ENCODE measurements at places on chromosomes 7 and 10.

DNA sequence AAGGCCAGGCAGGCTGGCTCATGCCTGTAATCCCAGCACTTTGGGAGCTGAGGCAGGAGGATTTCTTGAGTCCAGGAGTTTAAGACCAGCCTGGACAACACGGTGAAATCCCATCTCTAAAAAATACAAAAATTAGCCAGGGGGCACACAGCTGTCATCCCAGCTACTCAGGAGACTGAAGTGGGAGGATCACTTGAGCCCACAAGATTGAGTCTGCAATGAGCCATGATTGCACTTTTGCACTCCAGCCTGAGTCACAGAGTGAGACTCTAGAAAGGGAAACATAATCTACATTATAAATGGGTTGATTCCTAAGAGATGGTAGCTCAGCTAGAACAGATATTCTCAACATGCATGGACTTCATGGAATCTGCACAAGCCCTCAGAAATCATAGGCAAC, 6.3 kb upstream of the LIPF start:
- no peak for DNase-seq

- no peak for DNase-seq
These were observed at the start of gene PRSS1 for GRCh38 chr7:142749218-142749993. Gene PRSS1 (plus strand): TSS chr7:142749472. CDS start chr7:142749485, 13 bp downstream.

DNA sequence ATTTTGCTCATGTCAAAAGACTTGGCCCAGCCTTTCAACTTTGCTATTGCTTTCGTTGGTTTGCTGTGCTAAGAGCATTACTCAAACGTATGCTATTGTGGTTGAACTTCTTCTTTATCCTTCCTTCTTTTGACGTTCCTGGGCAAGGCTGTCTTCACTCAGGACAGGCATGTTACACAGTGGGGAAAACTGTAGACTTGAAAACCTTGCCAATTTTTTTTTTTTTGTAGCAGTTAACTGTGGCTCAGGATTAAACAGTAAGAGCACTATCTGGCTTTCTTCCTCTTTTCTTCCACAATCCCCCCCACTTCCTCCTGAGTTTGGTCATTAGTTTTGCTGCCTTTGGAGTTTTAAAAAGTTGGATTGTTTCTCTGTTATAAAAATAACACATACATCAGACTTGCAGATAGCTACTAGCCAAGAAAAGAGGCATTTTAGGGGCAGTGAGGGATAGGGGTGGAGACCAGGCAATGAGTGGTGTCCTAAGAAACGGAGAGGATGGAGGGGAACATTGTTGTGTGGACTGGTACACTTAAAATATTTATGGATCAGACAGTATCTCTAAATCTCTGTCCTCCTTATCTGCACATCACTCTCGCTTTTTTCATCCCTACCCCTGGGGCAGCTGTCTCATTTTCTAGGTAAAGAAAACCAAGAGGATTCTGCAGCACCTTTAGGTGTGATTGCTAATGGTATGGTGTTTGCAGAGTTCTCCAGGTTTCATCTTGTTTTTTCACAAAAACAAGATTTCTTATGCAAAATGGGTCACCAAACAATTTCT, 181.7 kb downstream of the LRMDA start:
- DNase-seq = no peak

DNA sequence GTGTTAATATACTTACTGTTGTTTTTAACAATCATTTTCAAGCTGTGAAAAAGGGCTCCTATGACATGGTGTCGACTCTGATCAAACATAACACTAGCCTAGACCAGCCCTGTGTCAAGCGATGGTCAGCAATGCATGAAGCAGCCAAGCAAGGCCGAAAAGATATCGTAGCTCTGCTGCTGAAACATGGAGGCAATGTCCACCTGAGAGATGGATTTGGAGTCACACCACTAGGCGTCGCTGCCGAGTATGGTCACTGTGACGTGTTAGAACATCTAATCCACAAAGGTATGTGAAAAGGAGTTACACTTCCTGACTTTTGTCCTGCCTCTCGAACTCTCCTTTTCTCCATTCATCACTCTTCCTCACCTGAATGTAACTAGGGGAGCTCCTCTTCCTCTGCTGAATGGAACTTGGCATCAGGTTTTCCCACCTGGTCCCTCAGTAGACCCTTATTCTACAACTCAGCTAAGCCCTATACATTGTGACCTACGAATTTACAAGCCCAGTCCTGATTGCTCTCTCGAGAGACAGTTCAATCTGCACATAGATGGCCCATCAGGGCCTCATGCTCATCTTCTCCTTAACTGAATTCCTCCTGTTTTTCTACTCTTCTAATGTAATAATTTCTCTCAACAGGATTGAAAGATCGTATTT, 23.0 kb downstream of the ASB15 start:
- DNase-seq = peak; percentile 58
